ENCODE measurements at places on chromosomes 4 and X.

DNA sequence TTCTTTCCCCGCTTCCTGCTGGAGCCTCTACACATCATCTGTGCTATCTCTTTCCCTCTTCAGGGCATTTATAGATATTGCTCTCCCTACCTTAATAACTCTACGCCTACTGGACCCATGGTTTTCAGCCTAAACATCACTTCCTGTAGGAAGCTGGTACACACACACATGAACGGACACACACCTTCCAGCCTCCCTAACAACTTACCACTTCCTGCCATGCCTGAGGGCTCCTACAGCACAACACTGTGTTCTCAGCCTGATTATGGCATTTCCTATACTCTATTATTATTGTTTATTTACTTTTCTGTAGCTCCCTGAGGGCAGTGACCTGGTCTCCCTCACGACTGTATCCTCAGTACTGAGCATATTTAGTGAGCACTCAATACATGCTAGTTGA, 163.6 kb upstream of the MAP3K15 start:
- DNase-seq = no peak

- DNase-seq = no peak
Observed at GRCh38 chrX:23525531-23525930, 141.8 kb upstream of the PRDX4 start.

DNA sequence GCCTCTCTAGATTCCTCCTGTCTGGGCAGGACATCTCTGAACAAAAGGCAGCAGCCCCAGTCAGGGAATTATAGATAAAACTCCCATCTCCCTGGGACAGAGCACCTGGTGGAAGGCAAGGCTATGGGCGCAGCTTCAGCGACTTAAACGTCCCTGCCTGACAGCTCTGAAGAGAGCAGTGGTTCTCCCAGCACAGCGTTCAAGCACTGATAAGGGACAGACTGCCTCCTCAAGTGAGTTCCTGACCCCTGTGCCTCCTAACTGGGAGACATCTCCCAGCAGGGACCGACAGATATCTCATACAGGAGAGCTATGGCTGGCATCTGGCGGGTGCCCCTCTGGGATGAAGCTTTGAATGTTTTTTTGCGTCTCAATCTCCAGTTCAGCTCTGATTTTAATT, 262.2 kb downstream of the PARM1 start:
- no peak for DNase-seq

DNA sequence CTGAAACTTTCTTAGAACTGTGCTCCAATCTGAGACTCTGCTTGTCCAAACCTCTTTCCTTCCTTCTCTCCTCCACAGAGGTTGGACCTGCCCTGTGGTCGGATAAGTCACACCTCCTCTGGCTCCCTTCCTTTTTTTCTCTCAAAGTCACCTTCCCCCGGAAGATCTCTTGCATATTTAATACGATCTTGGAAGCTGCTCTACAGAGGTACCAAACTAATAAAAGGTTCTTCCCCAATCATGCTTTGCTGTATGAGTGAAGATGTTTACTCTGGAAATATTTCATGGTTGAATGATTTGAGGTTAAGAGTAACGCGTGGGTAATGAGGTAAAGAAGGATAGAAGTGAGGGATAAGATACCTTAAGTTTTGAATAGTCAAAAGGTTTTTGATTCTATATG, 166.0 kb downstream of the ATG4A start:
- DNase-seq = no peak

DNA sequence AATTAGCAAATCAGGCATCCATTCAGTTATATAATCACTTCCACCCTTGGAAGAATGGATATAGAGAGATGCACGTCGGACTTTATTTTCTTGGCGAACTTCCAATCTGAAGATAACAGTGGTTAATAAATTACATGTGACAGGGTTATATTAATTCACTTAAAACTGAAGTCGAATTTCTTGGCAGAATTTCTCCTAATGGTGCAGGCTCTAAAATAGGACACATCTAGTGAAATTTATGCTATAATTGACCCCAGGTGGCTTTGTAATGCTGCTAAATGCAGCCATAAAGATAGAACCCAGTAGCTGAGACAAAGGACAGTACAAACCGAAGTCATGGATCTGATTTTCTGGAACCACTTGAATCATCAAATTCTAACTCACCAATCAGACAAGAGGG, 20.8 kb upstream of the SLC10A4 start:
- DNase-seq = no peak

DNA sequence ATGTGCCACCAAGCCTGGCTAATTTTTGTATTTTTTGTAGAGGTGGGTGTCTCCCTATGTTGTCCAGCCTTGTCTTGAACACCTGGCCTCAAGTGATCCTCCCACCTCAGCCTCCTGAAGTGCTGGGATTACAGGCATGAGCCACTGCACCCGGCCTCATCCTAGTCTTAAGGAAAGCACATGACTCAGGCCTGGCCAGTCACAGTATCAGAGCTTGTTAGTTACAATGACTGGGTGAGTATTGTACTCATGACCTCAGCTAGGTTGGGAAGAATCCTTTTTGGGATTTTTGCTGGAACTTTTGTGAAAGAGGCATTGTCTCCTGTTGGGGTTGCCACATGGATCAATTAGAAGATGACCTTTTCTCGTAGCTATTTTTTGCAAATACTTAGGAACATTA, 292.8 kb downstream of the RAPGEF2 start:
- DNase-seq = no peak

- no peak for DNase-seq
Observed at GRCh38 chrX:113353134-113353533, 512.5 kb upstream of the AMOT start.

DNA sequence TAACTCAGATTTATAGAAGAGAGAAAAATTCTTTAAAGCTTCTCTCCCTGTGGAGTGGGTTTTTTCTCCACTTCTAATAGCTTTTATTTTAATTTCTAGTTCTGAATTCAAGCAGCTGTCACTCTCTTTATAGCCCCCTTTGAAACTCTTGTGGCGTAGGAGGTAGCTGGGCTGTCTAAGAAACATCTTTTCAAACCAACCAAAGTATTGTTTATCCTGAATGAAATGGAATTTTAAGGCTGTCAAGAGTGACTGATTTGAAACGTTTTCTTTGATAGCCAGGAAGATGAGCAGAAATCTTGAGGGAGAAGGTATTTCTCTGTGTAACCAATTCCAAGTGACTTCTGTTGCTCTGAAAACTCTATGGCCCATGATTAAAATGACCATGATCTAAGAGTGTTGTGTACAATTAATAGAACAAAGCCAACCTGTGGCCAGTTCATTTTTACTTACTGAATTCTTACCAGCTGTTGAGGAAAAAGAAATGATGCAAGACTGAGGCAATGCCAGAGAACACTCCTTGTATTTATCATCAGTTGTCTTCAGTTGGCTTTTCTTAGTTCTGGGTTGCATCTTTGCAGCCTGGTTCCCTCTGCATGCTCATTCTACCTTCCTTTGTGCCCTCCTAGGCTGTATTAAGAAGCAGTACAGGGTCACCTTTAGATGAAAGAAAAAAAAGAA, 298.4 kb downstream of the ARHGAP10 start:
- no peak for DNase-seq

DNA sequence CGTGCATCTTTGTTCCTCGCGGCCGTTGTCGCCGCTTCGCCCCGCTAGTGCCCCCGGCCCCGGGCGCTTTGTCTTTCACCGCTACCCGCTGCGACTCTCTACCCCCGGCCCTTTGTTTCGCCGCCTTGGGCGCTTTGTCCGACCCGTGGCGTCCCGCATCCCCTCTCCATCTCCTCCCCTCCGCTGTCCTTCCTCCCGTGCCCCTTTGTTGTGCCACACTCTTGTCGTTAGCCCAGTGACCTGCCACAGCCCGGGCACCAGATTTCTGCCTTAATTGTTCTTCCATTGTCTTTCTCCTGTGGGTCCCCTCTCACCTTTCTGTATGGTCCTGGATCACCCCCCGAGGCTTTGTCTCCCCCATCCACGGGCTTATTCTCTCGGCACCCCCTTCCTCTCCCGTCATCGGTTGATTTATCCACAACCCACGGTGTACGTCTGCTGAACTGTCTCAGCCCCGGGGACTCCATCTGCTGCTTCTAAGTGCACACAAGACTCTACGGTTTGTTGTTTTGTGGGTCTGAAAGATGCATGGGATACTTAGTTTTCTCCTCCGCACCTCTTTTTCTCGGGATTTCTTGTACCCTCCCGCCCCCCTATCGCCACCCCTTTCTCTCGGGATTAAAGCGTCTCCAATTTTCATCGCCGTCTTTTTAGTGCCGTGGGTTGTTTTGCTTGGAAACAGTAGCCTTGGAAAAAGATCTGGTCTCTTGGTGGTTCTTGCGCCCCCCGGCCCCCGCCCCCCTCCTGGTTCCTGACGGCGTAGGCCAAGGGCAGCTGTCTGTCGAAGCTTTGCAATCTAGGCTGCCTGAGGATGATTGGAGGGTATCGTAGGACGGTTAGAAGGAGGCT, 783 bp downstream of the RBPJ start:
- DNase-seq = peak; percentile 39

GRCh38 chrX:41522671-41523070, 75.5 kb downstream of the NYX start:
- no peak for DNase-seq

GRCh38 chrX:11419102-11419501, 125.9 kb downstream of the AMELX start:
- no peak for DNase-seq

GRCh38 chrX:3791449-3791848, 78.0 kb upstream of the PRKX start:
- DNase-seq = no peak

DNA sequence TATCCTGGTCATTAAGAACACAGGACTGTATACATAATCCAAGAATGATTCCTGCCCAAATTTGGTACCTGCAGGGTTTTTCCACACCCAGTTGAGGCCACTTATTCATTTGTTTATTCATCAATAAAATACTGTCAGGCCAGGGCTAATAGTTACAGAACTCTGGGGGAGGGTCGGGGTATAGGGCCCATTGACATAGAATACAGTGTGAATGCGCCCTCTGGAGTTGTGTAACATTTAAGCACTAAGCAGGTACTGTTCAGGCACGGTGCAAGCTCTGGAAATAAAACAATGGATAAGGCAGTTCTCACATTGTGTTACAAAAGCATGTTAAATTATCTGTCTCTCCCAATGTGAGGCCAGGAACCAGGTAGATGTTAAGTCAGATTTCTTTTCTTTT, 30.8 kb upstream of the LRBA start:
- DNase-seq = no peak

Measured in activated CD8-positive, alpha-beta memory T cell treated with anti-CD3 and anti-CD28 coated beads, Interleukin-2, amount 50 U/mL, for 4 hours (primary cell).